ENCODE measurements at places on chromosomes 16 and 17. TPM values are rescaled to one million over a fixed set of nuclear protein-coding genes. Genes with fewer than 3 reads are reported as not detected.

WSCD1 gene
- 1.3 TPM for total RNA-seq

KREMEN2 gene
- not detected for total RNA-seq

SEPTIN12 gene
- not detected for total RNA-seq

SLC6A4 gene
- 0.40 TPM for total RNA-seq

SLC52A1 gene
- not detected for total RNA-seq

PTGES3L gene
- not detected for total RNA-seq

TBC1D3I gene
- total RNA-seq, result not detected

GAS2L2 gene
- total RNA-seq, result not detected

BANP gene
- 13.9 TPM for total RNA-seq

TBC1D3H gene
- not detected for total RNA-seq

Data from aortic smooth muscle cell (primary cell).